GM12878 (cell line): ENCODE measurements at places on chromosomes 4 and X. TPM values are rescaled to one million over a fixed set of nuclear protein-coding genes. Genes with fewer than 3 reads are reported as not detected.

DNA sequence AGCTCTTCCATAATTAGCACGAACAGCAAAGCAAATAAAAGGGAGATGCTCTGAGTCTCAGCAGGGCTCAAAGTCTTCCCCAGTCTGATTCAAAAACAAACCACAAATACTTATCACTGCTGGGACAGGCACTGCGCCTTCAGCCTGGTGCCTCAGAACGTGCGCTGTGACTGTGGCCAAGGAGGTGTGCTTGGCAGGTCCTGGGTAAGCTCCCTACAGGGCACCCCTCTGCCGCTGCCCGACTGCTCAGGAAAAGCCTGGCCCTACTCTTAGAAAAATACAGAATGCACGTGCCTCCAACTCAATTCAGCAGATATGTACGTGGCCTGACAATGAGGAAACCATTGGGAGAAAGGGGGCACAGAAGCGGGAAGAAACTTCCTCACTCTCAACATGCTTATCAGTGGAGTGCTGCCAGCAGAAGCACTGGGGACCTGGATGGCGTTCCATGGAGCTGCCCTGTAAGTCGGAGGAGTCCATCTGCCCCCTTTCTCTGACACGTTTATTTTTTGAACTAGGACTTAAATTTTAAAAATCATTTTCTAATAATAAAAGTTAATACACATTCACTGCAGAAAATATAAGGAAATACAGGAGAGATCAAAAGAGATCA, 86.8 kb downstream of the GATB start:
- DNase-seq = no peak

GRCh38 chr4:102623622-102624021, 122.5 kb downstream of the NFKB1 start:
- DNase-seq = no peak

- no peak for DNase-seq
These were observed 111.7 kb downstream of the NFKB1 start for GRCh38 chr4:102612824-102613366.

DNA sequence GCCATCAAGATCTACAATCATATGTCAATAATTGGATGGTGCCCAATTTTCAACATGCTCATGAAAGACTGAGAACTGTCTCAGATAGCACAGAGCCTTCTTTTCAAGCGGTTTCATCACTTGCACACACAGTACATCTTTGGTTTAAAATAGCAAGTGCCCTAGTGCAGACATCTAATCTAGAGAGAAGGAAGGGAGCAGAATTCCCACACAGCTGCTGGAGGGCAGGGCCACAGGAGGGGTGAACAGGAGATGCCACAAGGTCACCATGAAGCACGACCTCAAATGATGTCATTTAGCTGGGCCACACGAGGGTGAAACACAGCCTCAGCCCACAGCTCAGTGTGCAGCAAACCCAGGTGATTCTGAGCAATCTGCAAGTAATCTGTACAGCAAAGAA, 24.3 kb downstream of the LEF1 start:
- no peak for DNase-seq

DNA sequence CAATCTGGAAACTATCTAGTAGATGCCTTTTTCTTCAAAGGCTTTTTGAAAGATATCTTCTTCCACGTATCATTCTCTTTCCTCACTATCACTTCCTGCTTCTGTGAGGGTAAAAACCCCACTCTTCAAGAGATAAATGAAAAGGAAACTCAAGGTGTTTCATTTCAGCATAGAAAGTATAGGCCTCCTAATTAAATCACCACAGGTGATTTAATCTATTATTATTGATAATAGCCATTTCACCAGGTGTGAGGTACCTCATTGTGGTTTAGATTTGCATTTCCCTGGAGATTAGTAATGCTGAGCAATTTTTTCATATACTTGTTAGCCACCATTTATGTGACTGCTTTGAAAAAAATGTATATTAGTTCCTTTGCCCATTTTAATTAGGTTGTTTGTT, 92.0 kb upstream of the EMCN start:
- no peak for DNase-seq

DNA sequence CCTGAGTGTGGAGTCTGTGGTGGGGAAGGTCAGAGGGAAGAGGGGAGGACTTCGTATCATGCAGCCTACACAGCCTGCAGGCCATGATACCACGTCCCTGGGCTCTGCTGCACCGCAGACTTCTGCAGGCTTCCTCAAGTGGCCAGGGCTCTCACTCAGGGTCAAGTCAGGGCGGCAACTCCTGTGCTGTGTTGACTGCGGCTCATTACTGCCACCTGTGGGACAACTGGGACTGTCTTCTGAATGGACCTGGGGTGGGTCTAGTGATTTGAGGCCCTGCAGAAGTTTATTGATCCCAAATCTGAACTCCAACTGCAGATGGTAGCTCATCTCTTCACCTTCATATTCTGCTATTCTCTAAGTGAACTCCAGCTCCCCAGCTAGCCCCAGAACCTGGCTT, 167.1 kb downstream of the NSUN7 start:
- DNase-seq = no peak

- no peak for DNase-seq
These were observed 55.0 kb upstream of the STS start for GRCh38 chrX:7092543-7092942.

TLR3 gene
- total RNA-seq = not detected in 2 replicates

ZNF330 gene
- 40.5 and 40.7 TPM in 2 replicates for total RNA-seq

JCHAIN gene
- total RNA-seq = 276 and 280 TPM in 2 replicates

ADGRG2 gene
- total RNA-seq = 0.03 TPM in 1 of 2 replicates, not detected in the other
